Neural progenitor cell (in vitro differentiated cells): ENCODE measurements at places on chromosomes 7 and 10.

GRCh38 chr7:83514977-83515376 is 134.0 kb downstream of the SEMA3E start:
- DNase-seq, result no peak

DNA sequence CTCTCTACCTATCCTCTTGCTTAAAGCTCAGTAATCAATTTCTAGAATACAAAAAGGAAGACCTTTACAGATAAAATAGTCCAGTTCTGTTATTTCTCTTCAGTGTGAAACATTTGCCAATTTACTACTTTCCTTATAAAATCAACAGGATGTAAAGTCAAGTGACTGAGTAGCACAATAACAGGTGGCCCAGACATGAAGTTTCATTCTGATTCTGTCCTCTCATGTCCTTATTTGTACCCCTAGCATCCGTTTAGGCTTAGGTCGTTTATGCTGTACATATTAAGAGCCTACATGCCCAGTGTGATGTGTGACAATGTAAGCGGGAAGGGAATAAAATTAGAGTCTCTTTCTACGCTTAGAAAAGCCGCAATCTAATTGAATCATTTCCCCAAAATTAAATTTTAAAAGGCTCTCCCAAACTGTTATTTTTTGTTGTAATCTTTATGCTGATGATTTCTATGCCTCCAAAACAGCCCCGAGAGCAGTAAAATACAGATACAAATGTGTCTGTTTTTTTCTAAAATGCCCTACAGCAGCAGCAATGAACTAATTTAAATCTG is 29.1 kb downstream of the EPC1 start:
- no peak for DNase-seq

- DNase-seq, result peak; percentile 73
Observed at GRCh38 chr7:100493476-100494264, 9.9 kb downstream of the NYAP1 start.

GRCh38 chr10:108736111-108736510 is 1187.2 kb downstream of the XPNPEP1 start:
- DNase-seq, result no peak

DNA sequence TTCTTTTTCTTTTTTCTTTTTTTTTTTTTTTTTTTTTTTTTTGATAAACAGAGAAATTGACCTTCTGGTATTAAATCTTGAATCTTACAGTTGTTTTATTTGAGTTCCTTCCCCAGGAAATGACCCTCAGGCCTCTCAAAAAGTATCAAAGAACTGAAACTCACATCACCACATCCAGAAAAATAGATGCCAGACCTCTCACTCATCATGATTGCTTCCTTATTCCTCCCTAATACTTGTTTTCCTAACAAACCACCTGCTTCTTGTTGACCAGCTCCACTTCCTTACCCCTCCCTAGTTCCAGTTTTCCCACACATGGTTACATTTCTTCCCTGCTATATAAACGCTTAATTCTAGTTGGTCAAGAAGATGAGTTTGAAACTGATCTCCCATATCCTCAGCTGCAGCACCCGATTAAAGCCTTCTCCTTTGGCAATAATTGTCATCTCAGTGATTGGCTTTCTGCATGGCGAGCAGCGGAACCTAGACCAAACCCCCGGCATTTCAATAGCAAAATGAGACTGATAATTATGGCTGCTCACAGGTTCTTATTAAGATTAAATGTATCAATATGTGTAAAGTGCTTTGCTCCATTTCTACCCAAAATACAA is 681.1 kb upstream of the AUTS2 start:
- no peak for DNase-seq

DNA sequence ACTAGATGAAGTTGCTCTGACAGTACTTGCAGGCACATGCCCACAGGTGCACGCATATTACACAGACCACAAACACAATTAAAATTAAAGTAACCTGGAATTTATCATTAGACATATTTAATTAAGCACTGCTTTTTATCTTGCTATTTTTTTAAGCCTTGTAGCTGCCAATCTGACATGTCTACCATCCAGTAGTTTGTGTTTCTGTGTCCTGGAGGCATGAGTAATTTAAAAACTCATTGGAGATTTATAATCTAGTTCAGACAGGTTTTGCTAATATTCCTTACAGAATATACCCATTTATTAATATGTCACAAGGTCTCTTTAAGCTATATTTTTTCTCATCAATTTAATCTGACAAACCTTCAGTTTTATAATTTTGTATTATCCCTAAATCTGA is 445.0 kb upstream of the KLF6 start:
- no peak for DNase-seq

DNA sequence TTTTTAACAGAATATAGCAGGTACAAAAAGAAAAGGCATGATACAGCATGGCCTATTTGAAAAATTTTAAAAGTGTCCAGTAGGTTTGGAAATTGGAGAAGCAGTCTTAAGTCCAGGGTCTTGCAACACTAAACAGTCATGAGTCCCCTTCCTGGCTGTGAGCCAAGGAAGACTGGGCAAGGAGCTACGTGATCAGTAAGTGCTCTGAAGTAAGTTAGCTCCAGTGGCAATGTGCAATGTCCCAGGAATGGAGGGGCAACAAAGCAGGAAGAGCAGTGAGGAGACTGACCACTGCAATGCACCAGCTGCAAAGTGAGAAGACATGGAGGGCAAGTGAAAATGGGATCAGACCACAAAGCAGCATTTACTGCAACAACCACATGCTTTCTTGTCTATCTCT is 72.9 kb upstream of the GRID1 start:
- no peak for DNase-seq

GRCh38 chr7:12954380-12955033 is 267.1 kb downstream of the ARL4A start:
- no peak for DNase-seq
